ENCODE measurements at places on chromosomes 13 and 19.

- DNase-seq, result no peak
Observed at GRCh38 chr13:30394751-30395191, 27.5 kb upstream of the UBE2L5 start.

GRCh38 chr19:12884926-12885748, 1.9 kb downstream of the KLF1 start:
- DNase-seq, result peak; percentile 65

GRCh38 chr19:48487948-48488347, 18.8 kb downstream of the CYTH2 start:
- DNase-seq, result peak; percentile 72

DNA sequence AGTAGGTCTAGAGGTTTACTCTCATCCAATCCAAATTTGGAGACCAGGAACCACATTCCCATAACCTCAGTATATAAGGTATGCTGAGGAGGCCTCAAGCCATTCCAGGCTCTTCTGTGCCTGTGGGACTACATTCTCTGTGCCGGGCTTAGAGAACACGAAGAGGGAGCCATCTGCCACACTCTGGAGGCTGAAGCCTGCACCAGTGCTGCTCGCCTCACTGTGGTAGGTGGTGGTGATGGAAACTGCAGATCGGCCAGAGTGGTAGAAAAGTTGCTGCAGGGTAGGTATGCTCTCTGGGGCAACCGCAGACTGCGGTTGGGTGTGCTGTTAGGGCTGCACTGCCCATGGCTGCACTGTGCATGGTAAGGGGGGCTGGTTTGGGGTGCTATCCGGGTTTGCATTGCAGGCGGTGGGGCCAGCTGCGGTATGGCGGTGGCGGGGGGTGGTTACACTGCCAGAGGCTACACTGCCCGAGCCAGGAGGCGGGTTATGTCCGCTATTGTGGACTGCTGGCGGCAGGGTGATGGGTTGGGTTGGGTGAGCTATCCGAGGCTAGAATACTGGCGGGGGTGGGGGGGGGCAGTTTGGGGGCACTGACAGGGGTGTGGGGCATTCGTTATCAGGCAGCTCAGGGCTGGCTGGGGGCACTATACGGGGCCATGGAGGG, 145.0 kb downstream of the TNFRSF19 start:
- DNase-seq, result no peak

DNA sequence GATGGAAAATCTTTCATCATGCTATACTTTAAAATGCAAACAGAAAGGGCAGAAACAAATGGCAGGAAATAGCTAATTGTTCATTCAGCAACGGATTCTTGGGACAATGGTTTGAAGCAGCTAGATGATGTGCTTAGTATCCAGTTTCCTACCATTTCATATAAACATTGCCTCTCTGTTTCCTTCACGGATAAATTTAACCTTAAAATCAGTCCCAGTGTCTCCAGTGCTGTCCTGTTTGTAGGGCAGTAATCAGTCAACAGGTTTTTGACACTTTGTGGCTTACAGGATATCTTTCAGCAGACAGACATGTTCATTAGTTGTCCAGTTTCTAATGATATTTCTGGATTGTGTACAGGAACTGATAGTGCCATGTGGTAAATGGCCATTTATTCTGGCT, 24.7 kb upstream of the RB1 start:
- no peak for DNase-seq

GRCh38 chr13:65762012-65762411, 1468.1 kb downstream of the PCDH9 start:
- no peak for DNase-seq

- DNase-seq, result no peak
Observed at GRCh38 chr13:51549050-51549449, 35.2 kb upstream of the WDFY2 start.

- DNase-seq, result peak; percentile 24
Observed at GRCh38 chr19:18999896-19000620, 33.3 kb downstream of the SUGP2 start.

GRCh38 chr13:99205621-99206220, 5.1 kb downstream of the UBAC2 start:
- DNase-seq, result no peak

DNA sequence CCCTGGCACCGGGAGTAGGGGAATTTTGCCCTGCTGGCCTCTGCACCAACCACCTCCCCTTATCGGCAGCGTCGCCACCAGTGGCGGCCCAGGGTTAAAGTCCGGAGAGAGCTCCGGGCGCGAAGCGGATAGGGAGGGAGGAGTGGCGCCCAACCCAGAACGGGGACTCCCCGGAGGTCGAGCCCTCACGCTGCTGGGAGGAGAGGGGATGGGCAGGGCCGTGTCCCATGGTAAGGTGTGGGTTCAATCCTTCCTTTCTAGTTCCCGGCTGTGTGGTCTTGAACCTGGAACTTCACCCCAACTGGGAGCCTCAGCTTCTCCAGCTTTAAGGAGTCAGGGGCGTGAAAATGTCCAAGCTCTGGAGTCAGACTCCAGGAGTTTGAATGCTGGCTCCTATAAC, 23.3 kb upstream of the BCL3 start:
- DNase-seq, result no peak

DNA sequence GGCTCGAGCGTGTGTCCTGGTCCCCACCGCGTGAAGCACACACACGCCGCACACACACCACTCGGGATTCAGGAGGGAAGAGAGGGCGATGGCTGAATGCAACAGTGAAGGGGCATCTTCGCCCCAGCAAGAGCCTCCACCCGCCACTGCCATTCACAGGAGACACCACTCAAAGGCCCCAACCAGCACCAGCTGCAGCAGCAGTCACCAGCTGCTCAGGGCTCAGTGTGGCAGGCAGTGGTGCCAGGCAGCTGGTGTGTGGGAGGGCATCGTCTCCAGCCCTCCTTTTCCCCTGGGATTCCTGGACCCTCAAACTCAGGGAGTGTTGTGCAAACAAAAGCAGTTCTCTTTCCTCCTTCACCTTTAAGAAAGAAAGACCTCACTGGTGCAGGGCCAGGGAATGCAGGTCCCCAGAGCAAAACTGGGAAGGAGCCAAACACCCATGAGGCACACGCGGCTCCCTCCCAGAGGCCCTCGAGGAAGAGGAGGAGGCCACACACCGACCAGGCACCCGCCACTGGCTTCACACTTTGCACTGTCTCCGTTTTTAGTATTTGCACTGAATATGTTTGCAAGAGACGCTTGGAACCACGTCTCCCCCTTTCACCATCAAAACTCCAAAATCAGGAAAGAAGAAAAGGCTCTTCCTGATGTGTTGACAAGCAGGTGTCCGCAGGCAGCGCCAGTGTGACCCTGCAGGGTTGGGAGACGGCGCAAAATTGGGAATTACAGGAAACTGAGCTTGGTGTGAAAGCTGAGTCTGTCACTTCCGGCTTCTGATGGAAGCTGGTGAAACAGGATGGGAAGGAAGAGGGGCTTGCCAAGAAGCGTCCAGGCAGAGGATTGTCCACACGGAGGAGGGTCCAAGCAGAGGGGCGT, 26.4 kb upstream of the F7 start:
- no peak for DNase-seq

- no peak for DNase-seq
Observed at GRCh38 chr13:71217827-71218226, 649.2 kb downstream of the DACH1 start.

DNA sequence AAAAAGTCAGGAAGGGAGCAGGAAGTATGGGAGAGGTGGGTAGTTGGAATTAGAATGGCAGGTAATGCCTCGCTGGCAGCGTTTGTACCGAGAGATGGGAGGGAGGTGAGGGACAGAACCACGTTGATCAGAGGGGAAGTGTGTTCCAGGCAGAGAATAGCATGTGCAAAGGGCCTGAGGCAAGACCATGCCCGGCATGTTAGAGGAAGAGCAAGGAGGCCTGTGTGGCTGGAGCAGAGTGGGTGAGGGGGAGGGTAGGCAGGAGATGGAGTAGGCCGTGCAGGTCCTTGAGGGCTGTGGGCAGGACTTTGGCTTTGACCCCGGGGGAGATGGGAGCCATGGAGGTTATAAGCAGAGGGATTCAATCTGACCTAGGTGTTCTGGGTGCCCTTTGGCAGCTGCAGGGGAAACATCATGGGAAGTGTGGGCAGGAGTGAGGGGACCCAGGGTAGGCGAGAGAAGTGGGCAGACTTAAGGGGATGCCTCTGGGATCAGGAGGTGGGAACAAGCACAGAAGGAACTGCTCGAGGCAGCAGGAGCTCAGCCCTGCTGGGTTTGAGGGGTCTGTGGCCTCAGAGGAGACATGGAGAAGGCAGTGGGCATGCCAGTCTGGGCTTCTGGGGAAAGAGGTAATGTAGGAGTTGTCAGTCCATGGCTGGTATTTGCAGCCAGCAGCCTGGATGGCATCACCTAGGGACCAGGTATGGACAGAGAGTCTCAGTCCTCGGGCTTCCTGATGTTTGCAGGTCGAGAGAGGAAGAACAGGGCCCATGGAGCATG, 48.8 kb downstream of the CD320 start:
- DNase-seq, result no peak

DNA sequence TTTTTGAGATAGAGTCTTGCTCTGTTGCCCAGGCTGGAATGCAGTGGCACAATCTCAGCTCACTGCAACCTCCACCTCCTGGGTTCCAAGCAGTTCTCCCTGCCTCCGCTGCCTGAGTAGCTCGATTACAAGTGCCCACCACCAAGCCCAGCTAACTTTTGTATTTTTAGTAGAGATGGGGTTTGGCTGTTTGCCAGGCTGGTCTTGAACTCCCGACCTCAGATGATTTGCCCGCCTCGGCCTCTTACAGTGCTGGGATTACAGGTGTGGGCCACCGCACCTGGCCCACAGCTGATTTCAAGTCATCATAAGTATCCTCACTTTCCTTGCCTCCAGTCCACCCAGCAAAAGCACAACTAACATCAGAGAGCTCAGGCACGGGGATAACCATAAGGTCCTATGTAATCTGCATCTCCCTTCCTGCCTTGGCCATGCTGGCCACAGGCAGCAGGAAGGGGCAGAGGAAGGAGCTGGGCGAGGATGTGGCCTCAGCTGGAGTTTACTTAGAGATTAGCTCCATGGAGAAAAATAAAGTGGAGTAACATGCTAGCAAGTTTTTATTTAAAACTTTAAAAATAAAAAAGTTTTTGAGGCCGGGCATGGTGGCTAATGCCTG, 22.9 kb upstream of the ADGRE1 start:
- DNase-seq, result no peak

DNA sequence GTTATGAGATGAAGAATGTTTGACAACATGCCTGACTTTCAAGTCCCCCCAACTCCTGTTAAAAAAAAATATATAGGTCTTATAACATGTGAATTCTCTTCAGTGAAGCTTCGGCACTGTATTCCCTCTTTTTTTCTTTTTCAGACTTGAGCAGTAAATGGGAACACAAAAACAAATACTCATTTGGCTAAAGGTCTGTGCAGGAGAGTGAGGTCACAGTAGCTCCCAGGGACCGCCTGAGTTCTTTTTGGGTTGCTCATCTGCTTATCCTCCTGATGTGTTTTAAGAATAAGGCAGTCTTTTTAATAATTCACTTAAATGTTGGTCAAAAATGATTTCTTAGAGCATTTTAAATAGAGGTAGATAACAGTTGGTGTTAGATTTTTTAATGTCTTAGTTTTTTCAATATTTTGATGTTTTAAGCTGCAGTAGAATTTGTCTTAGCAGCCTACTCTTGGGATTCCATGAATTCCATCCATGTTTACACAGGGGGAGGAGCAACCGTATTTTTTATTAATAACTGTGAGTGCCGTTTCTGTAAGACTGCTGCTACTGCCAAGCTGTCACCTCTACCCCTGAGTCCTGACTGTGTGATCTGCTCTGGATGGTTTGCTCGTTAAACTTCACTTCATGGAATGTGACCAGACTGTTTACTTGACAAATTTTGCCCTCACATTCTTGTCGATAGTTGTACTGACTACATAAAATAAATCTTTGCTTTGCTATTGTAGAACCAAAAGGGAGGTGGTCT, 14.9 kb downstream of the HNRNPM start:
- DNase-seq, result peak; percentile 89

- no peak for DNase-seq
Observed at GRCh38 chr13:93561576-93562225, 335.1 kb downstream of the GPC6 start.

DNA sequence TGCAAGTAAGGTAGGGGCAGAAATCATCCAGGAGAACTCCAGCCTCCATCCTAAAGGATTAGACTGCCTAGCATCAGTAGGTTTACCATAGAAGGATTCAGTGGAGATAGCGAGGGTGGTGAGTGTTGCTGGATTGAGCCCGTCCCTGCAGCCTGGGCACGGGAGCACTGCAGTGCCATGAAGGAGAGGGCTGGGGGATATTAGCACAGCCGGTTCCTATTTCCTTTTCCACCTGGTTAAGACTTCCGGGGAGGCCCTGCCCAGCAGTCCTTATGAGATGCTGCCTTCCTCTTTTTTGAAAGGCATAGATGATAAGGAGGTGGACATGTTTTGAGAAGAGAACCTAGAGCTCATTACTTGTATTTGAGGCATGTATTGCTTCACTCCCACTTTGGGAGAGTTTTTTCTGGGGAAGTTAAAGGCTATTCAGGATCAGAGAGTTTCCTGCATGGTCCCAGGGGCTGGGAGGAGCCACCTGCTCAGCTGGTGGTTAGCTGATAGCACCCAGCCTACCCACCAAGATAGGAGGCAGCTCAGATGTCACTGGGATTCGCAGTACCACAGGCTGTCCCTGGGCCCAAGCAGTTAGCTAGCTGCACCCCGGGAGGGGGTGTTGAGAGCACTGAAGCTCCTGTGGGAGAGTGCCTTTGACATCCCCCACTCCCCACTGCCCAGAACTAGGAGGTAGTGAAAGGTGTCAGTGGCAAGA, 17.2 kb downstream of the ACTN4 start:
- no peak for DNase-seq

DNA sequence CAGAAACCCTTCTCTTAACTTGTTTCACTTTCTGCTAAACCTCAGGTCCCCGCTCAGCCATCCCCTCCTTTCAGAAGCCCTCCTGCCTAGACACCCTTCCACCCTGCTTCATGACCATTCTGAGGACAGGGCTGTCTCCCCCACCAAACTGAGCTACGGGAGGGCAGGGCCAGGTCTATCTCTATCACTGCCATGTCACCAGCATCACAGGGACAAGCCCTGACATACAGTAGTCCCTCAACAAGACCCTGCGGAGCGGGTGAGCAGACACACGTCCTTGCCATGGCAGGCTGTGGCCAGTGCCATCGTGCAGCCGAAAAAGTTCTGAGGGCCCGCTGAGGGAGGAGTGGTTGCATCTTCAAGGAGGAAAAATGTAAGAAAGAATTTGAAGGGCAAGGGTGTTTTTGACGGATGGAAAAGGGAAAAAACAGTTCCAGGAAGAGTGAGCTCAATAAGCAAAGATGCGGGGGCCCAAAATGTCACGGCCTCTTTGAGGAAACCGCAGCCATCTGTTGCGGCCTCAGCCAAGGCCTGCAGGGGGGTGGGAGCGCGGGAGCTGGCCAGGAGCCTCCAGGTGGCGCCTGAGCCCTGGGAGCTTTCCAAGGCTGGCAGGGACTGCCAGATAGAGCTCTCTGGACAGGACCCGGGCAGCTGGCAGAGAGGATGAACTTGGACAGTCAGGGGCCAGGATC, 8.1 kb downstream of the PTGIR start:
- peak; percentile 70 for DNase-seq

GRCh38 chr13:100836711-100837110, 162.1 kb upstream of the TMTC4 start:
- peak; percentile 87 for DNase-seq

GRCh38 chr19:39582891-39583625, 19.3 kb upstream of the LGALS13 start:
- DNase-seq, result no peak

GRCh38 chr19:51375504-51376221, 3.2 kb upstream of the NKG7 start:
- no peak for DNase-seq

GRCh38 chr19:8204961-8205360, 4.2 kb upstream of the CERS4 start:
- DNase-seq, result no peak
